Stimulated activated CD8-positive, alpha-beta memory T cell treated with anti-CD3 and anti-CD28 coated beads, Interleukin-4, amount 100 ng/mL, for 1 hour (primary cell): ENCODE measurements at places on chromosomes 4 and X.

GRCh38 chr4:52933738-52934137 lies 71.6 kb downstream of the RASL11B start:
- DNase-seq: no peak

GRCh38 chr4:143625632-143626031 lies 74.8 kb downstream of the FREM3 start:
- DNase-seq: no peak

DNA sequence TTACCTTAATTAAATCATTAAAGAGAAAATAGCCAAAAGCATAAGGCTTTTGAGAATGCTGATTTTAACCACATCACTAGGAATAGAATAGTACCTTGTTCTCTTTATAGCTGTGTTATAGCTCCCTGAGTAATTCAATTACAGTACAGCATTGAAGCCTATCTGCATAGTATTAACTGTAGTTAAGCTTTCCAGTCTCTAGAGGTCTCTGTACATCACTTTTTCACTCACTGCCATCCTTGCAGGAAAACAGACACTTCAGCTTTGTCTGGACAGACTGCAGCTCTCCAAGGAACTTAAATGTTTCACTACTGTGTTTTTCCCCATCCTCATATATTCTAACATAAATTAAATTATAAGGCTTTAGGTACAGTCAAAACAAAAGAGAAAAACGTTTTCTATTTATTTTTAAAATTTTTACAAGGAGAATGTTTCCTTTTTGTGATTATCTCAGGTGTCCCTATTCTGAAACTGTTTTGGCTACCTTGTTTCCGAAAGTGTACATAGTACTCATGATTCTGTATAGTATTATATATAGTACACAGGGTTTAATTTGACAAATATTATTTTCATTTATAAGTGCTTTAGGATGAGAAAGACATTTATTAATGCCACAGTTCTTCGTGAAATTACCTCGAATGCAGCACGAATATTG lies 407.9 kb downstream of the PCDH18 start:
- DNase-seq: no peak

DNA sequence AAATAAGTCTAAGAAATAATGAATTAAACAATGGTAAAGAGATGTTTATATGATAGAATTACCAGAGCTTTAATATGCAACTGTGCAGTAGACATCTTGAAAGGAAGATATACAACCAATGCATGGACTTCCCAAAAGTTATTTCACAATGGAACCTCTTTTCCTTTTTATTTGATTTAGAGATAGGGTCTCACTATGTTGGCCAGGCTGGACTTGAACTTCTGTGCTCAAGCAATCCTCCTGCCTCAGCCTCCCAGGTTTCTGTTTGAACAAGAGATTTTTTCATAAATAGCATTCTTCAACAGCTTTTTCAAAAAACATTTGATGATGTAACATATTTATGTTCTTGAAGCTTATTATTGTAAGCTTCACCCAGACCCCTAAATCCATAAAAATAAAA lies 72.0 kb downstream of the LRBA start:
- DNase-seq: no peak

DNA sequence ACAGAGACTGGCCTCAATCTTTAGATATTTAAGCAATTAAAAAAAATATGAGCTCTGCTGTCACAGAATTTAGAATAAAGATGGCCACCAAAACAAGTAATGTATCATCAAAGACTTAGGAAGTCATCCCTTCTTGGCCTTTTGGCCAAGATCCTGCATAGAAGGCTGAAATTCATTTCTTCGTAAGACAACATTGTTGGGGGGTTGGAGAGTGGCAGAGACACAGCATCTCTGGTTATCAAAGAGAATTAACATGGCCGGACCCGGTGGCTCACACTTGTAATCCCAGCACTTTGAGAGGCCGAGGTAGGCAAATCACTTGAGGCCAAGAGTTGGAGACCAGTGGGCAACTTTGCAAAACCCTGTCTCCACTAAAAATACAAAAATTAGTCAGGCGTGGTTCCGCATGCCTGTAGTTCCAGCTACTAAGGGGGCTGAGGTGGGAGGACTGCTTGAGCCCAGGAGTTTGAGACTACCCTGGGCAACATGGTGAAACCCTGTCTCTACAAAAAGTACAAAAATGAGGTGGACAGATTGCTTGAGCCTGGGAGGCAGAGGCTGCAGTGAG lies 4.0 kb downstream of the PPM1K start:
- DNase-seq: no peak

GRCh38 chr4:148431401-148431800 lies 10.8 kb downstream of the NR3C2 start:
- DNase-seq: no peak

DNA sequence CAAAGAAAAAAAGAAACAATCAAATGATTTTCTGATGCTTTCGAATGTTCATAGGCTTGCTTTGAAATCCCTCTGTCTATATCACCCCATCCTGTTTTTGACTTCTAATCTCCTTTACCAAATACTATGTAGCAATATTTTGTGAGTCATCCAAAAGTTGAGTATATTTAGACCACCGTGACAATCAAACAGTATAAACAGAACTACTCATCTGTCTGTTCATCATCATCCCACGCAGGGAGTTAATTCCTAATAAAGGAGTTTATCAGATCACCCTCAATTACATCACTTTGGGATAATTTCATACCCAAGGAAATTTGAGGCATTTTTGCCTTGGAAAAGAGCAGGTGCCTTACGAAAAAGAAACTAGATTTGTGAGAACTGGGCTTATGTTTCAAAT lies 212.9 kb downstream of the CBR4 start:
- no peak for DNase-seq

- no peak for DNase-seq
These were observed 98.7 kb downstream of the NFKB1 start for GRCh38 chr4:102599886-102600285.

- DNase-seq: no peak
These were observed 44.6 kb downstream of the FGFBP1 start for GRCh38 chr4:15893962-15894361.

DNA sequence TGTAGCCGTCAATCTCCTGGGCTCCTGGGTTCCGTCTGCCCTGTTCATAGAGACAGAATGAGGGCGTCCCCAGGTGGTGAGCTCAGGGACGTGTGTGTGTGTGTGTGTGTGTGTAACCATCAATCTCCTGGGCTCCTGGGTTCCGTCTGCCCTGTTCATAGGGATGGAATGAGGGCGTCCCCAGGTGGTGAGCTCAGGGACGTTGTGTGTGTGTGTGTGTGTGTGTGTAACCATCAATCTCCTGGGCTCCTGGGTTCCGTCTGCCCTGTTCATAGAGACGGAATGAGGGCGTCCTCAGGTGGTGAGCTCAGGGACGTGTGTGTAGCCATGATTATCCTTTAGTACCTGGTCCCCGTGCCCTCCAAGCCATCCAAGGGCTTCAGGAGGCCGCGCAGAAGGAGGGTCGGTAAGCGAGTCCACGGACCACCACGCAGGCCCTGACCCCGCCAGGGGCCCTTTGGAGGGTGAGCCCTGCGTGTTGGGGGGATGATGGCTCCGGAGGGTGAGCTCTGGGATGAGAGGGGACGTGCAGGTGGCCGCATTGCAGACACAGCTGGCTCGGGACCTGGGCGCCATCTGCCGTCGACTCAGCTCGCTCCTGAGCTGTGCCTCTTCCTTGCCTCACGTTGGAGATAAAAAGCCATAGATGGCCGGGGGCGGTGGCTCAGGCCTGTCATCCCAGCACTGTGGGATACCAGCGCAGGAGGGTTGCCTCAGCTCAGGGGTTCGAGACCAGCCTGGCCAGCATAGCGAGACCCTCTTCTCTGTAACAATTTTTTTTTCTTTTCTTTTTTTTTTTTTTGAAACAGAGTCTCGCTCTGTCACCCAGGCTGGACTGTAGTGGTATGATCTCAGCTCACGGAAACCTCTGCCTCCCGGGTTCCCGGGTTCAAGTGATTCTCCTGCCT lies 5.4 kb upstream of the GTPBP6 start:
- DNase-seq: no peak

GRCh38 chr4:12458621-12459020 lies 1025.5 kb downstream of the RAB28 start:
- no peak for DNase-seq

- no peak for DNase-seq
These were observed 131.4 kb upstream of the ADGRL3 start for GRCh38 chr4:61068745-61069144.

- DNase-seq: no peak
These were observed 3.5 kb upstream of the ARHGAP4 start for GRCh38 chrX:153929576-153929975.

- no peak for DNase-seq
These were observed 1048.2 kb downstream of the TECRL start for GRCh38 chr4:63361066-63361465.

GRCh38 chr4:109611045-109611646 lies 51.1 kb downstream of the MCUB start:
- DNase-seq: no peak

- DNase-seq: no peak
These were observed 4.1 kb downstream of the POF1B start for GRCh38 chrX:85375333-85375738.

DNA sequence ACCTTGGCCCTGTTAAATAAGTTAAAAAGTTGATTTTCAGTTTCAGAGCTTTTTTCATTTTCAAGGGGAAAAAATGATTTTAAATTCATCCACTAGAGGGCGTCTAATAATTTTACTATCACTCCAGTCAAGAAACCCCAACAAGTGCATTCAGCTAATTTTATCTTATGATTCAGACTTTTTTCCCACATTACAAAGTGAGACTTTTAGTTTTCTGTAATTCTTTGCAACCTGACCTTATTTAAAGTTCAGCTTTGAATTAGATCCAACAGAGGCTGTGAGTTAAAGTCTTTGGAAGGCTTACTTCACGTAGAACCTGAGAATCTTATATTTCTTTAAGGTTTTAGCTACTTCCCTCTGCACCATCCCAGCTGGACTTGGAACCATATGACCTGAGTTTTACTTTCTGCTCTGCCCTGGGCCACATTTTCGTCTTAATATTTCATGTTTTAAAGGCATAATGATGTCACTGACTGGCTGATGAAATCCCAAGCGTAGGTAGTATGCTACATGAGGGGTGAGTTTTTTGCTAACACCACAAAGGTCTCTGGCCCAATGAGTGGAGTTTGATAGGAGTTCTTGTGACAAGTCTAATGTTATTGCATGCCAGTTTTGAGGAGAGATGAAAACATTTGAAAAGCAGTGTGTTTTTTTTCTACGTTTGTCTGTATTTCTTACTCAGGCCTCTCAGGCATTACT lies 7.2 kb downstream of the GNRHR start:
- no peak for DNase-seq

DNA sequence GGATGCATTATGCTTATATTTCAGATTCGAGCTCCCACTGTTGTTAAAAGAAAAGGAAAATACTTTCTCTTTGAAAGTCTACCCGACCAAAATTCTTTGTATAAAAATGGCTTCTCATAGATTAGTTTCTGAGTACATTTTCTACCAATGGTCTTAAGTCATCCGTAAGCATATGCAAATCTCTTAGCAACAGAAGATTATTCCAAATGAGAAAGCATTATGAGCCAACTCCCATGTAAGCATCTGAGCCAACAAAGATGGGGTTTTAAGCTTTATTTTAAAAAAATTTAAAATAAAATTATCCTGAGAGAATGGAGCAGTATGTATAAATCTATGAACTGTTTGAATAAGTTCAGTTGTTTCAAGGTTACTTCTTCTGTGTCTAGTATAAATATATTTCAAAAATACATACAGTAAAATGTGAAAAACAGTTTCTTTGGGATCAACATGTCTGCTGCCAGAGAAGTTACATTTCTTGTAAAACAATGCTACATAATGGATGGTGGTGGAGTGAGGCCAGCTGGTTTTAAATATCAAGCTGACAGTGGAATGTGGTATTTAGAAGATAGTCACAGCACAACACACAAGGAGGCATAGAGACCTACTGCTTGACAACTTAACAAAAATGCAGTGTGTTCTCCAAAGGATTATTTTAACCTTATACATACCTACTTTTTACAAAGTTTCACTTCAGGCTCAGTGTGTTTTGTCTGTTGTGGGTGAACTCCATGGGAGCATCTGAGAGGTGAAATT lies 199.5 kb upstream of the DIPK2B start:
- no peak for DNase-seq

DNA sequence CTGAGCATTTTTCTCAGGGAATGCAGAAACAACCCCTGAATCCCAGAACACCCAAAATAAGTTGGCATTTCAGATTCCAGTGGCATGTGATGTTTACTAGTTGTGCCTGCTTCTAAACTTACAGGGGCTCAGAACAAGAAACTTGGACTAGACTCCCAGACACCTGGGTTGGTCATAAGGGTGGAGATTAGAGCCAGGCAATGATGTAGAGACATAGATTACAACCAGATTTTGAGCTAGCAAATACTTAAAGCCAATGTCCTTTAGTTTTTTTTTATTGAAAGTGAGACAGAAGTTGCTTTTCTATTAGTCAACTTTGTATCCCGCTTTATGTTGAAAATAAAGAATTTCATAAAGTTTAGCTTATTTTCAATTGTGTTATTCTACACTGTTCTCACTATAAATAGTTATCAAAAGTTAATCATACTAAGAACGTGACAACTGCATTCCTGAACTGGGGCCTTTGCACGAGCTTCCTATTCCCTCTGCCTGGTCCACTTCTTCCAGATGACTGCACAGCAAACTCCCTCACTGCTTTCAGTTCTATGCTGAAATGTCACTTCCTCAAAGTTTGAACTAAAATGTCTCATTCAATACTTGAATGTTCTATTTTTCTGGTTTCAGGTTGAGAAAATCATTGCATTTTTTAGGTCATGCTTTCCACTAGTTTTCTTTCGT lies 224.7 kb upstream of the PPP1R2C start:
- no peak for DNase-seq

DNA sequence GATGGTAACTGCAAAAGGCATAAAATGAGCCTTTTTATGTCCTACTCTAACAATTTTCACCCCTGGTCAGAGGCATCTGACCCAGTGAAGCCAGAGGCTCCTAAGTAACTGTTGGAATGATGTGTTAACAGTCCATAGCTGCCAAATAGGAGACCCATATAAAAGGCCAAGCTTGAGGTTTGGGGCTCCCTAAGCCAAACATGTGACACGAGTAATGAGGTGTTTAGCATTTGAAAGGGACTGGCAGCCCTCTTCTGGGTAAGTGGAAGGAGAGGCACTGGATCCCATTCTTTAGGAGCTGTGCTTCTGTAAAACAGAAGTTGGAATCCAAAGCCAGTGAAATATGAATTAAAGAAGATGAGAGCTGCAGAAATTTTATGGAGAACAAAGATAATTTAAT lies 100.6 kb upstream of the PNPLA4 start:
- no peak for DNase-seq

DNA sequence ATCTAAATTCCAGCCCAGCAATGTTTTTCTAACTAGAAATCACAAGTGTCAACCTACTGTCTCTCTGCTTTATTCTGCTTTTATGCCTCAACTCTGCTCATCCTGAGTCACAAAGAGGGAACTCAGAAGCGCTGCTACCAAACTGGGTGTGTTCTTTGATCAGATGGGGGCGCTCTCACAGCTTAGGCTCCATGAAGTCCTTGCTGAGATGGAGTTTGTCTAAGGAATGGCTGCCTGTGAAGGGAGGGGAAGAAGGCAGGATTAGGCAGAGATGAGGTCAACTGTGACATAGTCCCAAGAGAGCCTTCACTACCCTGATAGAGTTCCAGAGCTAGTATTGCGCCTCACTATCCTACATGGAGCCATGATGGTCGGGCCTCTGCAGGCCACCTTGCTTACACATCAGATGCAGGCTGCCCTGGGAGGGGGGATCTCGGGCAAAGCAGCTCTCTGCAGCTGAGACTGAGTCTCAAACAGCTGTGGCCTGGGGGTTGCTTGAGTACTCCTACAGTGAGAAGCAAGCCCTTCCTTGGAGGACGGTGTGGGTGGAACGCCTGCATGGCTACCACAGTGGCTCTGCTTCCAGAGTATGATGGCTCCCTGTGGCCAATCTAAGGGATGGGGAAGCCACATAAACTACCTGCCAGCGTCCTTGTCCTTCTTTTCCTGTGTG lies 219.9 kb downstream of the CCNG2 start:
- no peak for DNase-seq

GRCh38 chr4:22870847-22871449 lies 178.2 kb downstream of the GBA3 start:
- DNase-seq: no peak
